NCI-H2171 (cell line): ENCODE measurements at places on chromosomes 1 and 21.

GRCh38 chr1:58841455-58841854 lies 57.6 kb upstream of the JUN start:
- DNase-seq: no peak

DNA sequence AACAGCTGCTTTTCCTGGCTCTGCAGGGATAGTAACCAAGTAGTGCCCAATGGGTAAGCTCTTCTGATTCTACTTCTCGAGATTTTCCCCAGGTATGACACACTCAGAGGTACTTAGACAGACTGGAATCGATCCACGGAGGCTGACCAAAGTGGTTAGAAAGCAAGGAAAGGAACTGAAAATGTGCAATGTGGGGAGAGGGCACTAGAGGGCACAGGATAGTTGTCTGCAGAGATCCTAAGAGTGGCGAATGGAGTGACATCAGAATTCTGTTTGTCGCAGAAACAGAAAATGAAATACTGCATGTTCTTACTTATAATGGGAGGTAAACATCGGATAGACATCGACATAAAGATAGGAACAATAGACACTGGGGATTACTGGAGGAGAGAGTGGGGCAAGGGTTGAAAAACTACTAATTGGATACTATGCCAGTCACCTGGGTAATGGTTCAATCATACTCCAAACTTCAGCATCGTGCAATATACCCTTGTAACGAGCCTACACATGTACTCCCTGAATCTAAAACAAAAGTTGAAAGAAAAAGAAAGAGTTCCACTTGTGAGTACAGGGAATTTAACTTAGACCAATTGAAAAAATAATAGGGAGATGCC lies 23.3 kb downstream of the CYP2J2 start:
- DNase-seq: peak; percentile 10

- no peak for DNase-seq
Observed at GRCh38 chr1:5881526-5882222, 110.6 kb downstream of the NPHP4 start.

- no peak for DNase-seq
Observed at GRCh38 chr1:151967091-151967490, 26.6 kb downstream of the S100A10 start.

DNA sequence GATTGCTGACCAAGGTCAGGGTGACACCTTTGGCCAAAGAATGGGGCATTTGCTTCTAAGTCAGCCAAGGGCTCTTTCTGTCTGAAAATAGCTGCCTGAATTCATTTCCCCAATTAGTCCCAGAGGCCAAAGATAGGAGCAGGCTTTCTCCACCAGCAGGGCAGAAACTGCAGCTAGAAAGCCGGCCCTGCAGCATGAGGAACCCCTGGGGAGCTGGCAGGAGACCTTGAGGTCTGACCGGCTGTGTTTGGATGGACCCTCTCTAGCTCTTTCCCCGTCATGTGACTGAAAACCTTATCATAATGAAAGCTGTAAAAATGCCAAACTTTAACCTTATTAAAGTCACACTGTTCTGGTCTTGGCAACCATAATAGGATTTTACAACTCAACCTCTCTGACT lies 93.4 kb downstream of the CD58 start:
- DNase-seq: no peak

DNA sequence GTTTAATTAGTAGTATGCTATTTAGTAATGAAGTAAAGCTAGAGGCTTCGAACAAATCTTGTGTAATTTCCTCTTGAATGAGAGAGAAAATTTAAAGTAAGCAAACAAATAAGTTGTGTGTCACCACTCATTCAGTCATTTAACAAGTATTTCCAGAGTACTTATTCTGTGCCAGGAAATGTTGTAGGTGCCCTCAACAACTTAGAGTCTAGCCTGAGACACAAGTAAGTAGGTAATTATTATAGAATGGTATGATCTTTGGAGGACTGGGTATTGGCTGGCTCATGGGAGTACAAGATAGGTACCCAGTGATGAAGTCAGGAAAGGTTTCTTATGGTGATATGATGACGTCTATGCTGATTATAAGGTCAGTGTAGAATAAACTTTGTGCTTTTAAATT lies 17.4 kb upstream of the METTL18 start:
- no peak for DNase-seq

DNA sequence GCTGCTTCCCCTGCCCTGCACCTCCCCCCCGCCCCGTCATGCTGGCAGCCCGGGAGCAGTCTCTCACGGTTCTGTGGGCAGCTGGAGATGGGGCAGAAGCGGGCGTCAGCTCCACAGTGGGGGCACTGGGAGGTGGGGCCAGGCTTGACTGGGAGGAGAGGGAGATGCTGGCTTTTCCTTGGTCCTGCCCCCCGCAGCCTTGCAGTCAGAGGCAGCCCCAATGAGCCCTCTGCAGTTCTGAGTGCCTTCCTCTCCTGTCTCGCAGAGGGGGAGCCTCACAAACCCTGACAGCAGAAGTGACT lies 21.7 kb downstream of the ARHGEF10L start:
- no peak for DNase-seq

DNA sequence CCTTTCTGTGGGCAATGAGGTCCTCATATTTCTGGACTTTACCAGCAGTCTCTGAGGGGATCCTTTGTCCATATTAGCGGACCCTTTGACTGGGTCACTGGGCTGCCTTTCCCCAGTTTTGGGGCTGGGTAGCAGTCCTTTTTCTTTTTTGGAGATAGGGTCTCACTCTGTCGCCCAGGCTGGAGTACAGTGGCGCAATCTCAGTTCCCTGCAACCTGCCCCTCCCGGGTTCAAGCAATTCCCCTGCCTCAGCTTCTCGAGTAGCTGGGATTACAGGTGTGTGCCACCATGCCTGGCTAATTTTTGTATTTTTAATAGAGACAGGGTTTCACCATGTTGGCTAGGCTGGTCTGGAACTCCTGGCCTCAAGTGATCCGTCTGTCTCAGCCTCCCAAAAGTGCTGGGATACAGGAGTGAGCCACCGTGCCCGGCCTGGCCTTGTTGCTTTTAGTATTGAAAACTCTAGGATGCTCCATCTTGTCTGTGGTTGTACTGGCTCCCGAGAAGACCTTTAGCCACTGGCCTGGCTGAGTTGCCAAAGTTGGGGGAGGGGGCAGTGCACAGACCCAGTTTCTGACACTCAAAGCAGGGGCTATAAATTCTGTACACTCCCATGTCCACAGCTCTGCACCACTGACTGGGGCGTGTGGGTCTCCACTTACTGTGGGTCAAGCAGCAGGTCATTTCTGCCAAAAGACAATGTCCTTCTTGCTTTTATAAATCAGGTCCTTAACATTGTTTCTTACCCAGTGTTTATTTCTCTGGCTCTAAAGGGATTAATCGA lies 33.1 kb downstream of the MAN1C1 start:
- no peak for DNase-seq

DNA sequence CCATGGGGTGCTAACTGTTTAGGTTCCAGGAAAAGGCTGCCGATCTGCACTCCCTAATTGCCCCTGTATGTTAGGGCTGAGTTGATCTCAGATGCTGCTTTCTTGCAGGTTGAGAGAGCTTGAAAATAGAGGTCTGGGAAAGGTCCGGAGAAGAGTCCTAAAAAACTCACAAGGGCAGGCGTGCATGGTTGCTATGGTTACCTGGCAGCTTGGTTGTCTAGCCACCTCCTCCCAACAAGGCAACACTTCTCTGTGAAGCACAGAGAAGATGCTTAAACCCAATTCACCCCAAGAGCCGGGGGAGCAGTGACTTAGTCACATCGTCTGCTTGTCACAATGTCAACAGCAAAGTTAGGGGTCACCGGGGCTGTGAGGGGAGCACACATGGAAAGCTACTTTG lies 31.0 kb upstream of the LRRC52 start:
- no peak for DNase-seq

DNA sequence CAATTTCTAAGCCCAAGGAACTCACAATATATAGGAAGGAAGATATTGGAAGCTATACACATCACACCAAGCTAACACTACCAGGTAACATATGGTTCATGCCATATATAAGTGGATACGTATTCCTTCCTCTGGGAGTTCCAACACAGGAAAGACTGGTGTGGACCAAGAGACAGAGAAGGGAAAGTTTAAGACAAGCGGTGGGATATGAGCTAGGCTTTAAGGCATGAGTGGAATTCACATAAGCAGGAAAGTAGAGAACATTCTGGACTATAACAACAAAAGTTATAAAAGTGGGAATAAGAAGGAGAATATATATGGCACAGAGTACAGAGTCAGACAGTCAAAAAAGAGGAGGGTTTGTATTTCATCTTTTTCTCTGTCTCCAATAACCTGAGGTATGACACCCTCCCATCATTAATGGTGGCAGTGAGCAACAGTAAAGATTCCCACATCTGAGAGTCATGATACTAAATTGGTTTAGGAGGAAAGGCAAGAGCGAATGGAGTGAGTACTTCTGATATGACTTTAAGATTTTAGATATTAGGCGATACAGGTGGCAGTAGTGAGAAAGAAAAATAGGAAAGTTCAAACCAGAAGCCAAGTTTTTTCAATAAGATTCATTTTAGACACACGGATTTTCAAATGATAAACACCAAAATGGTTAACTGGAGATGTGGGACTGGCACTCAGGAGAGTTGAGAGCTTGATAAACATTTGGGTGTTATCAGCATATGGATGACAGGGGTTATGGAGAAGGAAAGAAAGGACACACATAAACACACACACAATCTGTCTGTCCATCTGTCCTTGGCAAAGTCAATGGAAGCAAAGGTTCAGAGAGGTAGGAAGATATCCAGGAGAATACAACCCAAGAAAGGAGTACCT lies 87.4 kb upstream of the TTC39A start:
- no peak for DNase-seq

- DNase-seq: no peak
Observed at GRCh38 chr1:212609701-212610574, 1.4 kb downstream of the ATF3 start.

GRCh38 chr1:2595261-2595811 lies 8.8 kb downstream of the PRXL2B start:
- DNase-seq: no peak

DNA sequence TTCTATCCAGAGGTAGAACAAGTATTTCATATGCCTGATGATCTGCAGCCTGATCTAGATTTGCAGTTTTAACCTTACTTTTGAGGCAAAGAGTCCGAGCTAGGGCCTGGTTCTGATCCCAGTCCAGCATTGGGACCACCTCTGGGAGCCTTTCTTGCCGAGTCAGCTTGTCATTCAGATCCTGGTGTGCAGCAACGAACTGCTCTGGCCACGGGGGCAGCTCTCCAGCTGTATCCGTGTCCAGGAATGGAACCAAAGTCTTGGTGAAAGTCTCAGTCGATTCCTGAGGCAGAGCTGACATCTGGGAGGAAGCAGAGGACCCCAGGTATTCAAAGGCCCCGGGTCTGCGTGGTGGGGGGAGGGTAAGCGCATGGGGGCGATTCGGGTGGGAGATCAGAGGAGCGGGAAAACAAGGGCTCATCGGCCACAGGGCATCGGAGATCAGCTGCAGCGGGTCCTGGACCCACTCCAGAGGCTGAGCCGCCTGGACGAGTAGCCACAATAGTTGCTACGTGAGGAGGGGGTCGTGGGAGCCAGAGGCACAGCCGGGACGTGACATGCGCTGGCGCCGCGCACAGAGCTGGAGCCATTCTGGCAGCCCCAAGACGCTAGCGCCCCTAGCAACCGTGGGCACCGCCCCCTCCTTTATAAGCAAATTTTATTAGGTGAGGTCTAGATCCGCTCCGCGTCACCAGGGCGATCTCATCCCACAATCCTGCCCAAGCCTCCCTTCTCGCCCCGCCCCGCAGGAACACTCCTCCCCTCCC lies 32.4 kb upstream of the BSDC1 start:
- DNase-seq: peak; percentile 9

GRCh38 chr1:12464598-12465056 lies 153.4 kb downstream of the DHRS3 start:
- no peak for DNase-seq

DNA sequence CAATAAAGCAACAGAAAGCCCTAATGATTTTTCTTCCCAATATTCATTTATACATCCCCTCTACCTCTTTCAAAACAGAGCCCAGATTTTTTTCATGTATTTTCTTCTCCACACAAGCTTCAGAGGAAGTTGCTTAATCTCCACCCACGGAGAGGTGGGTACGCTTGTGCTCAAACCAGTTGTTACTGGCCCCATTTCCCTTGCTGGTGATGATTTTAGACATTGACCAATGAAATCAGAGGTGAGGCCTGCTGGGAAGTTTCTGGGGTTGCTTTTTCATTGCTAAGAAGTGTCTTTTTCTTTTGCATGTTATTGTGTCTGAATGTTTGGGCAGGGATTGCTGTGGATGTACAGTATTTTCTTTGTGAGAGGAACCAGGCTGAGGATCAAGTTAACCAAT lies 448.1 kb upstream of the B3GALT2 start:
- no peak for DNase-seq

DNA sequence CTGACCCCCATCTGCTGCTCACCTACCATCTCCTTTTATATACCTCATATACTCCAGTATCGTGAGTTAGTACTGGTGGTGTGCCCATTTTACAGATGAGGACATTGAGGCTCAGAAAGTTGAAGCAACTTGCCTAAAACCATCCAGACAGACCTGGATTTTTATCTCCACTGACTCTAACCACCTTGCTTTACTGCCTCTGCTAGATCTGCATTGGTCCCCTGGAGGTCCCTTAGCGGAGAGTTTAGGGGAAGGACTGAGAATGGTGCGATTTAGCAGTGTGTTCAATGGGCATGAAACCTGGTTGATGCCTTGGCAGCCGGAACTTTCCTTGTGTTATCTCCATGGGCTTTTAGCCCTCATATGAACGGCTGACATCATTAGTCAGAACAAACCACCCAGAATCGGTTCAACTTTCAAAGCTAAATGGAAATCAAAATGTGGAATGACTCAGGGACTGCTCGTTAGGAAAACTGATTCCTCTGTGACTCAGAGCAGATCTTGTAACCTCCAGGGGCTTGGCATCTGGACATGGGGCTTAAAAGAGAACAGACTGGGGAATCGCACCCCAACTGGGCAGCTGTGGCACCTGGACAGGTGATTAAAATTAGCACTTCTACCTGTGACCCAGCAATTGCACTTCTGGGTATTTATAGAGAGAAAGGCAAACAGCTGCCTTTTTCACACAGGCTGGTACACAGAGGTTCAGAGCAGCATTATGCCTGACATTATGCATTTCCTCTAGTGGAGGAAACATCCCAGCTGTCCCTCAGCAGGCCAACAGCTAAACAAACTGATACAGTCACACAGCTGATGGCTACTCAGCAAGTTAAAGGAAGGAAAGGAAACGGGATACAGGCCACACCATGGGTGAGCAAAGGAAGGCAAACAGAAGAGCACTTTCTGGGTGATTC lies 25.3 kb downstream of the TMEM51 start:
- peak; percentile 49 for DNase-seq

GRCh38 chr1:25174730-25175612 lies 57.3 kb downstream of the SYF2 start:
- DNase-seq: no peak
